ENCODE measurements at places on chromosomes 6 and 20.

- DNase-seq: no peak
Measured at GRCh38 chr6:107330168-107330567, 129.2 kb downstream of the PDSS2 start.

DNA sequence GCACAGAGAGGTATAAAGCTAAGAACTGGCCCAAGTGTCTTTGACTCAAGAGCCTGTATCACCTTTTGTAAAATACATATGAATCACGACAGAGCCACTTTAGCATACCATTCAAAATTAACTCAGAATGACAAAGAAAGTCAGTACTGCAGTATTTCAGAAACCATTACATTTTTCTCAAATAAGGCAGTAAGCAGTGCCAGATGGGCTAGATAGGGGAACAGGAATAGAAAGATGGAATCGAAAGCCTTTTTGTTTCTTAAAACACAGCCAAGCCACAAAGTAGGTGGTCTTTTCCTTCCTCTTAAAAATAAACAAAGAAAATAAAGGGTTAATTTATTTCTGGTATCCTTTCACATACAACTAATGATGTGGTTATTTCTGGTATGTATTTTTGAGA lies 10.3 kb downstream of the CLDN20 start:
- no peak for DNase-seq

DNA sequence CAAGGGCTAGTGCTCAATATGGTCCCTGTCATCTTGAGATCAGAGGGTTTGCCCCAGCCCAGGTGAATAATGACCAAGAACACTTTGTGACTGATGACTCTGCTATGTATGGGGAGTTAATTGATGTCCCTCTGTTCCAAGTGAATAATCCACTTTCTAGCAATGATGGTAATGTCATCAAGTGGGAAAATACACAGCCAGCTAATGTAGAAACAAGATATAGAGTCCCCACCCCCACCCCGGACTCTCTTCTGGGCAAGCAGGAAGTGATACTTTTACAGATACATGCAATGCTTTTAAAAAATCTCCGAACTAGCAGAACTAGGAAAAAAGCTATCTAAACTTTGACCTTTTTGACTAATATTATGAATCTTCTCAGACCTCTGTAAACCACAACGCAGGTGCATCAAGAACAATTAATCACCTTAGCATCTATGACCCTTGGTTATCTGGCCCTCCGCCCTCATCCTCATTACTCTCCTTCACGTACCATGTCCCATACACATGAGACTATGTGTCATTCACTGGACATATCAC lies 30.5 kb downstream of the CNR1 start:
- no peak for DNase-seq

GRCh38 chr6:14212020-14212419 lies 94.4 kb downstream of the CD83 start:
- DNase-seq: no peak

DNA sequence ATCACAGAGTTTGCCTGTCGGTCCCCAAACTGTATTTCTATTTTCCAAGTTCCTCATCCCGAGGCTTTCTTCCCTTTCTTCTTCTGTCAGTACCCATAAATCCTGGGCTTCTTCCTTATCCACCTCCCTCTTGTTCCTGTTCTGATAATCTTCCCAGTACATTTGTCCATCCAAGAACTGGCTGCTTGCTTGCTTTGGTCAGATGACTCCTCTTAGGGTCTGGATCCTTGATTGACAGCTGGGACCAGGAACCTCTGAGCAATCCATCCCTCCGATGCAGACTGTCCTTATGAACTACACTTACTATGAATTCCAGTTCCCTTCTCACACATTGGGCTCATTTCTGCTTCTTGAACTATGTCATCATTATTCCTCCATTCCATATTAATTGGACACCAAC lies 275.3 kb upstream of the CITED2 start:
- DNase-seq: no peak

Measured in DMS153 (cell line).